ENCODE measurements at places on chromosomes 11 and 22.

- DNase-seq: no peak
These were observed 751.0 kb downstream of the KCNA4 start for GRCh38 chr11:29265792-29266191.

GRCh38 chr11:19985111-19985510 lies 175.2 kb downstream of the DBX1 start:
- no peak for DNase-seq

DNA sequence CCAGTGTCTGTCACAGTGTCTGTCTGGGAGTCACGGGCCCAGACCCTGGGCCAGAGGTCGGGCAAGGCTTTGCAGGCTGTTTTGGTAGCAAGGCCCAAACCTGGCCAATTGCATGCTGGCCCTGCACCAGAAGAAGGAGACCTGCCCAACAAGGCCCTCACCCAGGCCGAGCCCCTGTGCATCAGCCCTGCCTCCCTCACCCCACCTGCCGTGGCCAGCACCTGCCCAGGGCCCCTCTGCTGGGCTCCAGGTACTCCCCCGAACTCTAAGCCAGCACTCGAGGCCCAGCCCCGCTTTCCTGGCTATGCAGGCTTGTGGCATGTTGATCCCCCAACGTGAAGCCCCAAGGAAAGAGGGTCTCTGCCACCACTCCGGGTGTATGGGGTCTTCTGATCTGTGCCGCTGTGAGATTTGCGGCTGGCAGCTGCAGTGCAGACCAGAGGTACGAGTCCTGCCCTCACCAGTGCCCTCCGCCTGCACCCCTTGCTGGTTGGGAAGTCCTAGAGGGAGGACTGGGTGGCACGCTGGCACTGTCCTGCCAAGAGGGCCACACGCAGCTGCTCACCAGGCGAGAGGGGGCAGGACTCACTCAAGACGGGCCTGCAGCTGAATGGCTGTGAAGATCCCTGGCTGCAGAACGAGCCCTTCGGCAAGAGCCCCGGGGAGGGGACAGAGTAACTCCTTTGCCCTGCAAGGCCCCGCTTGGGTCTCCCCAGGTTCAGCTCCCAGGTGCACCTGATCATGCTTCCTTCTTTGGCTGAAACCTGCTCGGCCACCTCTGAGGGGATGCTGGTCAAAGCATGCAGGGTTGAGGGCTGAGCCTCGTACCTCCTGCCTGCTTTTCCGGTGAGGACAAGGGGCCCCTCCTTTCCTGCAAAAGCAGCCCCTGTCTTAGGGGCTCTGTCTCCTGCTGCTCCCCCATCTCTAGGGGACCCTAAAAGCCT lies 6.7 kb upstream of the SEPTIN5 start:
- DNase-seq: no peak

DNA sequence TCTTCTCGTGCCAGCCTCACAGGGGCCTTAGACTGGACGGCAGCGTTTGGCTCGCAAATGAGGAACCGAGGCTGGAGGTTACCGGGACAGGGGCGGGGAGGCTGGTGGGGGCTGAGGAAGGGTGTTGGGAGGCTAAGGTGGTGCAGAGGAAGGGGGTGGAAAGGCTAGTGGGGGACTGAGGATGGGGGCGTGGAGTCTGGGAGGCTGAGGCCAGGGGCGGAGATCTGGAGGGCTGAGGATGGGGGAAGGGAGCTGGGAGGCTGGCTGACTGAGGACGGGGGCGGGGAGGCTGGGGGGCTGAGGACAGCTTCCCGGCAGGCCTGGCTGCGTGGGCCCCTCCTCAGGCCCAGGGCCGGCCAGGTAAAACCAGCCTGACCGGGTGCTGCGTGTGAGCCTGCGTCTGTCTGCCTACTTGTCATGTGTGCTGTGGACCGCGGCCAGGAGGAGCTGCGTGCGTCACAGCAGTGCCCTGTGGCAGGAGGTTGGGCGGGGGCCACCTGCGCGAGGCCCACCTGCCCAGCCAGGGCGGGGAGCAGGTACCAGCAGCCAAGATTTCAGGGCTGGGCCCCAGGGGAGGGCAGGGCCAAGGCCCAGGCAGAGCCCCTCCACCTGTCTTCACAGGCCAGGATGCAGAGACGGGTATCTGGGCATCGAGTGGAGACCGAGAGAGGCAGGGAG lies 9.4 kb upstream of the PIM3 start:
- no peak for DNase-seq

- DNase-seq: no peak
These were observed 12.7 kb downstream of the CCDC73 start for GRCh38 chr11:32781721-32782120.

DNA sequence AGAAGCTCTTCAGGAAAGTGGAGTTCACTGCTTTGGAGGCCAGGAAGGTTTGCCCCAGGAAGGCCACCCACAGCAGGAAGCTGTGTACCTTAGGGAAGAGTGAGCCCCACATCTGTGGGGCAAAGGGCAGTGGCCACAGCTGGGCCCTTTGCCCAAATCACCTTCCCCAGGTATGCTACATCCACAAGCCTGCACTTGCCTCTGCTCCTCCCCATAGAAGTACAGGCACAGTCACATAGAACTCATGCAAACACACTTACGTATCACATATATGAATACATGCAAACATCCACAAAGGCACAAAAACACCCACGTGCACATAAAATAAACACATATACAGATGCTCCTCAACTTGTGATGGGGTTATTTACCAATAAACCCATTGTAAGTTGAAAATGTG lies 2.1 kb downstream of the TRIM29 start:
- DNase-seq: no peak

GRCh38 chr22:39221999-39222686 lies 22.6 kb downstream of the PDGFB start:
- DNase-seq: no peak

DNA sequence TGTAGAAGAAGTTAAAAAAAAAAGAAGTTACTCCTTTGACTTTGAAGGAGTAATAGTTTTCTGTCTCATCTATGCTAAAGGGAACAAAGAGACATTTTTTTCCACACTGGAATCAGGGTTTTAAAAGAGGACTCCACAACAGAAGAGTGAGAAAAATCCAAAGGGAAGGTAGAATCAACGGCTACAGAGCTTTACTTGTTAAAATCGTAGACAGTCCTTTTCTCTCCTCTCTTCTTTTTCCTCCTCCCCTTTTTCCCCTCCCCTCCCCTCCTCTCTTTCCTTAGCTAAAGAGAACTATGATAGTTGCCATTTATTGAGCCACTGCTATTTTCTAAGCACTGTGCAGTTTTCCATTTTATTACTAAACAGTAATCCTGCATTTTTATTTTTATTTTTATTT lies 29.2 kb downstream of the DDIAS start:
- no peak for DNase-seq

- DNase-seq: no peak
These were observed 79.3 kb downstream of the DSCAML1 start for GRCh38 chr11:117717485-117718314.

DNA sequence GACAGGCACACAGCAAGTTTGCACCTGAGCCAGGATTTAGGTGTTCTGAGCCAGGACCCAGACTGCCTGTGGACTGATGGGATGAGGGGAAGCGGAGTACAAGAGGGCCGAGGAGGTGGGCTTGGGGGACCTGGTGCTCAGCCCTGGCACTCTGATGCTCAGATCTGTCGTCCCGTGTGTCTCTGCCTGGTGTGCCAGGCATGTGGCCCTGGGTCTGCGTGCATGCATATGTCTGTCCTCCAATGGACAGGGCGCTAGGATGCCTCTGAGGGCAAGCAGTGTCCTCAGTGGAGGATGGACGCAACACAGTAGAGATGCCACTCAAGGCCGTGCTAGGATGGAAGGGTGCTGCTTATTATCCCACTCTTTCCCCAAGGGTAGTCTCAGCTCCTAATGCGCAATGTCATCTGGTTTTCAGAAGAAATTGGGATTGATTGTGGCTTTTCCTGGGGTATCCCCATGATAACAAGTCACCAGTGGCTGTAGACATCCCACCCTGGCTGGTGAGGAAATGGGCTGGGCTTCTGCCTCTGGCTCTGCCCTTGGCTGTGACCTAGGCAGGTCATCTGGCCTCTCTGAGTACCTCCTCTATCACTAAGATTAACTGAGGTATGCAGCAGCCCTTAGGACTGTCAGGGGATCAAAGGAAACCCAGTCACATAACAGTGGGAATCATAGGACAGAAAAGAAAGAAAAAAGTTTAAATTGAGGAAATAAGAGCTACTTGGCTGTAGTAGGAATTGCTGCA lies 35.7 kb upstream of the SUSD2 start:
- DNase-seq: no peak

- DNase-seq: no peak
These were observed 72.2 kb downstream of the CDKN1C start for GRCh38 chr11:2813141-2813908.

DNA sequence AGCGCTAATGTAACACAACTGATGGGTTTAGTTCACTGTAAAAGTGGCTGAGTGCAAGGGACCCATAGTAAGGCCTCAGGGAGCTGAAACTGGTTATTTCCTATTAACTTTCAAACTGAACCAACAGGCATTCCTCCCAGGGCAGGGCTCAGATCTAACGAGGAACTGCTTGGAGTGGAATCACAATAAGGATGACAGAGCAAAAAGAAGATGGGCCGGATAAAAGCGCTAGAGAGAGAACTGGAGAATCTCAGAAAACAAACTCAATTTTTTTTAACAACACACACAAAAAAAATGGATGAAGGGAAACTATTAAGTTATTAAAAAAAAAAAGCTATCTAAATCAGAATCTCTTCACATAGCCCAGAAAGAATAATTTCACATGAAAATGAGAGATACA lies 14.2 kb upstream of the CHORDC1 start:
- no peak for DNase-seq

DNA sequence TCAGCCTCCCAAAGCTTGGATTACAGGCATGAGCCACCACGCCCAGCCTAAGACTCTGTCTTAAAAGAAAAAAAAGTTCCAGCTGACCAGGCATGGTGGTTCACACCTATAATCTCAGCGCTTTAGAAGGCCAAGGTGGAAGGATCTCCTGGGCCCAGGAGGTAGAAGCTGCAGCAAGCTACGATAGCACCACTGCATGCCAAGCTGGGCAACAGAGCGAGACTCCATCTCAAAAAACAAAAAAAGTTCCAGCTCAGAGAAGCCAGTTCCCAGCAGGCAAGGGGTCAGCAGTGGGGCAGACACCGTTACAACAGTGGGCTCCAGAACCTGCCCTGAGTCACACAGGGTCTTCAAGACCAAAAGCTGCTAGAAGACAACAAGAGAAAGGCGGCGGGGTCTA lies 3.3 kb downstream of the TMEM184B start:
- DNase-seq: no peak

All from stimulated activated CD8-positive, alpha-beta memory T cell treated with anti-CD3 and anti-CD28 coated beads, Interleukin-15, amount 100 ng/mL, for 24 hours (primary cell).